ENCODE measurements at places on chromosomes 16 and 17.

DNA sequence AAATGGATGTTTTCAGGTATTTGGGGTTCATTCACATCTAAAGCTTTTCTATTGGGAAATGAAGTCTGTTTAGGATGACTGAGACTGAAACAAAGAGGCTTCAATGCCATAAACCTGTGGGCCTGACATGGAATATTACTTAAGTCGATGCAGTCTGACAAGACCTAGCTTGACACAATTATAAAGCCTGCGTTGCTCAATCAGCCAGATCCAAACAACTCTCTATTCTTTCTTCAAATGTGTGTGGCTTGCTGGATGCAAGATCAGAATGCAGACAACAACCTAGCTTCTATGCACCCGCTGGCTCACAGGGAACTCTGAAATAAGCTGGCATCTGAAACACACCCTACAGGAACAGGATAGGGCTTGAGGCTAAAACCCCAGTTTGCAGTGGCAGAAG lies 40.0 kb downstream of the RFFL start:
- H3K27ac ChIP-seq = peak overlapping the region; percentile 84
- no peaks in the 10 kb centered on the region for H3K27me3 ChIP-seq
- no peak for DNase-seq
- H3K4me1 ChIP-seq = peaks cover 35% of the 10 kb centered on the region

DNA sequence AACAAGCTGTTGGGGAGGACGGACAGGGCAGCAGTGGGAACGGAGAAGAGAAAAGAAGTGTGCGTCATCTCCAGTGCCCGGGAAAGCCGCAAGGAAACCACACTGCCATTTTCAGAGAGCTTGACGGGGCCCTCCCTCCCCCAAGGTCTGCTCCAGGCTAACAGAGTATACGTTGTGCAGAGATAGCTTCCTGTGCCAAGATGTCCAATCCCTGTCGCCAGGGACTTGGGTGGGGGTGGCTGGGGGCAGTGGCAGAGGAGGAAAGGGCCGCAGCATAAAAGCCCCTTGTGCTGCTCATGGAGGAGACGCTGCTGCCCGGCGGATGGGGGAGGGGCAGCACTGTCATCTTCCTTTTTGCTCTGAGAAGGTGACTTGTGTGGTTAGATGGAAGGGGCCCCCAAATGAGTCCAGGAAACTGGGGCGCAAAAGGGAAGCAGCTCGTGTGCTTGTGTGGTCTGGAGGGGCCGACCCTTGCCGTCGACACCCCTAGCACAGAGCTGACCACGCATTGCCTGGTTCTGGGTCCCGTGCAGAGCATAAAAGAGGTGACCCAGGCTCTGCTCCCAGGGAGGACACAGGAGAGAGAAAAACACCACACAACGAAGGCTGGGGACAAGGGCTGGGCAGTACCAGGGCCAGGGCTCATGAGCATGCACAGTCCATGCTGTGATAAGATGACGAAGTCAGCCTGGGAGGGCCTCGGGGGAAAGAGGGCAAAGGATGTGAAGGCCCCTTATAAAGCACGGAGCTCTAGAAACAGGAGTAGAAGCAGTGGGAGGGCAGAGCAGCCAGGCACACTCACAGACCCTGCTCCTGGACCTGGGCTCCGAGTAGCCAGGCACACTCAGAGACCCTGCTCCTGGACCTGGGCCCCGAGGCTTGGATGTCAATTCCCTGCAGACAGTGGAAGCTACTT lies 372.7 kb downstream of the SLC39A11 start:
- no peak overlapping the region for H3K27ac ChIP-seq
- peaks cover 23% of the 10 kb centered on the region for H3K4me1 ChIP-seq
- H3K27me3 ChIP-seq = no peaks in the 10 kb centered on the region
- peak overlapping the region; percentile 45 for H3K4me3 ChIP-seq

- H3K36me3 ChIP-seq = no peaks in the 10 kb centered on the region
- H3K4me3 ChIP-seq = no peak overlapping the region
- peak; percentile 79 for DNase-seq
- H3K27me3 ChIP-seq = no peaks in the 10 kb centered on the region
These were observed 26.3 kb upstream of the OR4D1 start for GRCh38 chr17:58121925-58122324.

DNA sequence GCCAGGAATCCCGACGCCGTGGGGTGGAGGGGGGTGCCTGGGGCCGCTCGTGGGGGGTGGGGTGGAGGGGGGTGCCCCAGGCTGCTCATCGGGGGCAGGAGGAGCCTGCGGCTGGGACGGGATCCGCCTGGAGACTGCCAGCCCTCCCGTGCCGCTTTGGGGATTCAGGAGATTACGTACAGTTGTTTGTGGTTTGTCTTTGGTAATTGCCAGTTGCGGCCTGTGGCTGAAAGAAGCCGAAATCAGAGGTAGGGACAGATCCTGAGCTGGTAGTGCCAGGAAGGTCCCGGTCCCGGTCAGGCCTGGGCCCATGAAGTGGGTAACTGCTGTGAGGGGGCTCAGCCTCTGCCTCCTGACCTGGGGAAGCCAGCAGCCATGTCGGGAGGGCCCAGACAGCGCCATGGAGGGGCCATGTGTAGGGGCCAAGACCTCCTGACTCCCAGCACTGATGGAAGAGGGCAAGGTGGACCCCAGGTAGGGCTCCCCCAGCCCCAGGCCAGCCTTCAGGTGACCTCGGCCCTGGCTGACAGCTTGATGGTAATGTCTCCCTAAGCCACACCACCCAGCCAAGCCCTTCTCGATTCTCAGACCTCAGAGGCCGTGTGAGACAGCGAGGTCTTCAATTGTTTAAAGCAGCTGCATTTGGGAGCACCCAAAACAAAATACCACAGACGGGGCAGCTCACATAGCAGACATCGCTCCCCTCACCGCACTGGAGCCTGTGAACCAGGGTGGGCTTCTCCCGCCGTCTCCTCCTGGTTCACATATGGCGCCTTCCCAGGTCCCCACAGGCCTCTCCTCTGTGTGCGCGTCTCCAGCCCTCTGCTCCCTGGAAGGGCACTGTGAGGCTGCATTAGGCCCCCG lies 34.9 kb upstream of the SSTR5 start:
- peaks cover 2% of the 10 kb centered on the region for H3K27me3 ChIP-seq
- H3K36me3 ChIP-seq = no peaks in the 10 kb centered on the region
- H3K4me3 ChIP-seq = no peak overlapping the region
- H3K4me1 ChIP-seq = no peaks in the 10 kb centered on the region

GRCh38 chr17:27840688-27841087 lies 40.4 kb upstream of the NOS2 start:
- no peaks in the 10 kb centered on the region for H3K36me3 ChIP-seq
- H3K27ac ChIP-seq = no peak overlapping the region
- no peaks in the 10 kb centered on the region for H3K4me1 ChIP-seq
- no peaks in the 10 kb centered on the region for H3K27me3 ChIP-seq

- H3K27ac ChIP-seq = peak overlapping the region; percentile 94
- H3K4me1 ChIP-seq = peaks cover 60% of the 10 kb centered on the region
- DNase-seq = peak; percentile 51
- H3K36me3 ChIP-seq = no peaks in the 10 kb centered on the region
- no peaks in the 10 kb centered on the region for H3K27me3 ChIP-seq
- peak overlapping the region; percentile 88 for H3K4me3 ChIP-seq
These were observed 2.7 kb downstream of the HOXB2 start for GRCh38 chr17:48542114-48542656.

GRCh38 chr16:86118467-86119307 lies 219.7 kb downstream of the IRF8 start:
- peaks cover 6% of the 10 kb centered on the region for H3K27me3 ChIP-seq
- H3K36me3 ChIP-seq = no peaks in the 10 kb centered on the region
- no peaks in the 10 kb centered on the region for H3K4me1 ChIP-seq
- no peak overlapping the region for H3K4me3 ChIP-seq
- no peak for DNase-seq
- no peak overlapping the region for H3K27ac ChIP-seq

DNA sequence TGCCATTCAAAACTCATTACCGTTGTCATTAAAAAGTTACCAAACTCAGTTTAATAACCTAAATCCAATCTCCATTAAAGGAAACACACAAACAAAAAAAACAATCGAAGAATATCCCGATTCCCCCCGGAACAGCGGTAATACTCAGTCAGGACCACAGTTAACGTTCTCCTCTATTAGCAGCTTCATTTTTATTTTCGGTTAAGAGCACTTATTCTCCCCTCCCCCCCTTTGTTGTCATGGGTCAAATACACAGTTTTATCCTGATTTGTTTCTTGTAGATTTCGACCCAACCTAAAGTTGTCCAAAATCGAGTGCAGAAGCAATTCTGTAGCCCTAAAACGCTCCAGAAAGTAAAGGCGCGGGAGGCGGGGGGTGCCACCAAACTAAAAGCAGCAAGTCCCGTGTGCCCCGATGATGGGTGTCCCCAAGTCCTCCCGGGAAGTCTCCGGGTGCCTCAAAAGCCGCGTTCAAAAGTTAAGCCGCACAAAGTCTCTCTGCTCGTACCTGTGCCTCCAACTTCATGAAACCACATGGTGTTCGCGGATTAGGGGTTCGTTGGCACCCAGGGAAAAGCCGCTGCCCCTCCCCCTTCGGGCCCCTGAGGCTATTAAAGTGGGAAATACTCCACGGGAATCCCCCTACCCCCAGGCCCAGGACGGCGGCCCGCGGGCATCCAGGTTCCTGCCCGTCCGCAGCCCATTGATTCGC lies 996 bp downstream of the SUMO2 start:
- H3K4me1 ChIP-seq = peaks cover 41% of the 10 kb centered on the region
- peak overlapping the region; percentile 96 for H3K4me3 ChIP-seq
- no peaks in the 10 kb centered on the region for H3K27me3 ChIP-seq
- peak; percentile 53 for DNase-seq

DNA sequence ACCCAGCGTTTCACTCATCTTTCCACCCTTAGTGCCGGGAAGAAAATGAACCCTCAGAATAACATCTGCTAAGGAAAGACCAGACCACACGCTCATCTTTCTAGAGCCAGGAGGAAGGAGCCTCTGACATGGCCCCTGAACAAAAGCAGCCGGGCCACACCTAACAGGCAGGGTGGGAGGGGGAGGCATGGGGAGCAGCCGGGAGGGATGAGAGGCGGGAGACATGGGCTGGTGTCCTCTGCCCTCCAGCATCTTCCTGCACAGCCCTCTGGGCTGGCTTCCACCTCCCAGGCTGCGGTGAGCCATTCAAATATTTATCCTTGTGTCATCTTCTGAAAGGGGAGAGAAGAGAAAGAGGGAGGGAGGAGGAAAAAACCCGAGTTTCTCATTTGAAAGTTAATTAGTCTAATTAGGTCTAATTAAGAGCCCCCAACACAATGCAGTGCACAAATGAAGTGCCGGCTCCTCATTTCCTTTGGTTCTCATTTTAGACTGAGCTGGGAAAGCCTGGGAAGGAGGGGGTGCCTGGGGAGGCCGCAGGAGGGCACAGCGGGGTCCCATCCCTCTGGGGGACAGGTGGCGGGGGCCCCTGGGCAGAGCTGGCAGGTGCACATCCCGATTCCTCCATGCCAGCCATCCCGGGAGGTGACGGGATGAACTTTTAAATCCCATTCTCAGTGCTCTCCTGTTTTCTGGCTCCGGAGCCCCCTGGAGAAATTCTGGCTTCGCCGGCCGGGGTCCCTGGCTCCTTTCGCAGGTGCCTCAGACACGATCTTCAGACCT lies 90.5 kb downstream of the ENGASE start:
- H3K36me3 ChIP-seq = no peaks in the 10 kb centered on the region
- peaks cover 6% of the 10 kb centered on the region for H3K4me1 ChIP-seq
- H3K27ac ChIP-seq = no peak overlapping the region
- no peak for DNase-seq
- no peaks in the 10 kb centered on the region for H3K27me3 ChIP-seq
- H3K4me3 ChIP-seq = no peak overlapping the region

- no peaks in the 10 kb centered on the region for H3K36me3 ChIP-seq
- no peak overlapping the region for H3K4me3 ChIP-seq
- no peaks in the 10 kb centered on the region for H3K4me1 ChIP-seq
These were observed 17.2 kb downstream of the MRC2 start for GRCh38 chr17:62644487-62645173.

DNA sequence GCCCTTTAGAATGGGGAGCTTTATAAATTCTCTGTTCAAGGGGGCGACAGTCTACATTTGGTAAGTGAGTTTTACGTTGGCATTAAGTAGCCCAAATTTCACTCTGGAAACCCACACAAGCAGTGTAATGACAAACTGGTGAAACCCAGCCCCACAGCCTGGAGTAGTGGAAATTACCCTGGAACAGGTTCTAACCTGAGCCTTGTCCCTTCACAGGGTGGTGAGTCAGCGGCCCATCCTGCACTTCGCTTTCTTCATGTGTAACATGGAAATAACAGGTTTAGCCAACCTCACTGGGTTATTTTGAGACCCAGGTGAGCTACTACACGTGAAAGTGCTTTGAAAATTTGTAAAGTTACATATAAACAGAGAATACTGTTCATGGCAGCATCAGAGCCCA lies 3.5 kb upstream of the TLCD3A start:
- no peaks in the 10 kb centered on the region for H3K36me3 ChIP-seq
- H3K4me1 ChIP-seq = peaks cover 14% of the 10 kb centered on the region
- H3K27ac ChIP-seq = no peak overlapping the region
- no peak for DNase-seq

DNA sequence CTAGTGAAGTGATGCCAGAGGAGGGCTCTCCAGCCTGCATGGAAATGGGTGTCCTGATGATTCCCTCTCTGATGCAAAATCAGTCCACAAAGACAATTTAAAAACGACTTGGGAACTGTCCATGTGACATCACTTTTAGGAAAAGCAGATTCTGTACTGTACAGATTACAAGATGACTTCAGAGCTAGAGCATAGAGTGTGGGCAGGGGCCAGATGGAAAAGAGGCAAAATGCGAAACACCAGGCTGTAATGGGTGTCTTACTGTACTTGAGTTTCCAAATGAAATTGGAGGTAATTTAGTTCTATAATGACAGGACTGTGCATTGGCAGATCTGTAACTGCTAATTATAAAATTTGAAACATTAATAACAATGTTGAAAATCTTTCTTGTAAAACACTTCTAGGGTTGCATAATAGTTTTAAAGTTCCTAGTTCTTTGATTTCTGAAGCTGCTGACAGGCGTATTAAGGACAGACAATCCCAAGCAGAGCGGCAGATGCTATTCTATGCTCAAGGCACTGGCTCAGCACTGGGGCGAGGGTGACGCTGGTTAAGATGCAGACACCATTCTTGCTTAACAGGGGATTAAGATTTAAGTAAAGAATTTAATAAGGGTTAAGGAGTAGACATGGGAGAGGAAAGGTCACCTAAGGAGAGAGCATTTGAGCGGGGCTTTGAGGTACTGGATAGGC lies 29.6 kb downstream of the OGFOD1 start:
- no peaks in the 10 kb centered on the region for H3K27me3 ChIP-seq
- no peaks in the 10 kb centered on the region for H3K4me1 ChIP-seq
- no peak for DNase-seq
- H3K36me3 ChIP-seq = peaks cover 76% of the 10 kb centered on the region
- no peak overlapping the region for H3K4me3 ChIP-seq

DNA sequence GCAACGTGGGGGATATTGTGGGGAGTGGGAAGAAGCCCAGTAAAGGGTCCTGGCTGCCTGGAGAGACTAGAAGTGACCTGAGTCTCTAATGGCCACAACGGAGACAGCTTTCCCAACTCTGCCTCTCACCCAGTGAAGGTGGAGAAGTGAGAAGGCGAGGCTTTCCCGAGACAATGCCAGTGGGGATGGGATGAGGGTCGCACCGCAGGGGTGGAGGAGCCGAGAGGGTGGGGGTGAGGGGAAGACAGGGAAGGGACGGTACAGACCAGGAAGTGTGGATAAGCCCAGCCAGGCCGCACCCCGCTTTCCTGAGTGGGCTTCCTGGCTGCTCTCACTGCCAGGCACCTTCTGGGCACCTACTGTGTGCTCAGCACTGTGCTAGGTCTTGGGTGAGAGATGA lies 7.5 kb upstream of the SPPL2C start:
- DNase-seq = no peak
- peaks cover 3% of the 10 kb centered on the region for H3K4me1 ChIP-seq
- no peaks in the 10 kb centered on the region for H3K27me3 ChIP-seq
- H3K4me3 ChIP-seq = no peak overlapping the region

Measured in CD4-positive, alpha-beta T cell (primary cell).